AG04450 (cell line): ENCODE measurements at places on chromosomes 5 and 9. TPM values are rescaled to one million over a fixed set of nuclear protein-coding genes. Genes with fewer than 3 reads are reported as not detected.
A peak's percentile ranks its signal among the peaks of the same experiment; 100 is the strongest.

DNA sequence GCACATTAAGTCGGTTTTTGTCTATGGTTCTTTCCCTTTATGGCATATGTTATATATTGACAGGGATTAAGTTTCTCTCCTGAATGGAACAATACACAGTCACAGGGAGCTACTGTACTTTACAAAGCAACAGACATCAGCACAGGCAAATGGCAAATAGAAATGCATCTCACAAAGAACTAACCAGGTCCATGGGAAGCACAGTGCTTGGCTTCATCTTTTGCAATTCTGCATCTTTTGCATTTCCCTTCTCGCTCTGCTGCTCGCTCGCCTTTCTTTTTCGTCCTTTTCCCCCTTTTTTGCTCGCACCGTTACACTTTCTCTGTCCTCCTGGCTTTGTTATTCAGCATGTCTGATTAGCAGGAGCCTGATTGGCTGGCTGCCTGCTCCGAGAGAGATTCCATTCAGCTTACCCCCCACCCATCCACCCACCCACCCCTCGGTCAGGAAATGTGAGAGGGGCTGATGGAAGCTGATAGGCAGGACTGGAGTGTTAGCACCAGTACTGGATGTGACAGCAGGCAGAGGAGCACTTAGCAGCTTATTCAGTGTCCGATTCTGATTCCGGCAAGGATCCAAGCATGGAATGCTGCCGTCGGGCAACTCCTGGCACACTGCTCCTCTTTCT, at the start of gene ADAMTSL1:
Gene ADAMTSL1, plus strand, starts transcription at position 502 of the 628 bp plus-strand sequence. Its CDS starts 80 bp downstream, at position 582.
- DNase-seq, result no peak

- DNase-seq, result peak; percentile 29
Observed at GRCh38 chr9:130276121-130276520, 10.6 kb downstream of the HMCN2 start.

Gene PCDHGB2
- polyA plus RNA-seq, result 4.6 and 4.8 TPM in 2 replicates

DNA sequence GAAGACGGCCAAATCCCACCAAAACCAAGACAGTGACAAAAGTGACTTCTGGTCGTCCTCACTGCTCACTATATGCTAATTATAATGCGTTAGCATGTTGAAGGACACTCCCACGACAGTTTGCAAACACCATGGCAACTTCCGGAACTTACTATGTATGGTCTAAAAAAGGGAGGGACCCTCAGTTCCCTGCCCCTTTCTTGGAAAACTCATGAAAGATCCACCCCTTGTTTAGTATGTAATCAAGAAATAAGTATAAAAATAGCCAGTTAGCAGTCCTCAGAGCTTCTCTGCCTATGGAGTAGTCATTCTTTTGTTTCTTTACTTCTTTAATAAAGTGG, 9.5 kb downstream of the FCN2 start:
- DNase-seq, result no peak

DNA sequence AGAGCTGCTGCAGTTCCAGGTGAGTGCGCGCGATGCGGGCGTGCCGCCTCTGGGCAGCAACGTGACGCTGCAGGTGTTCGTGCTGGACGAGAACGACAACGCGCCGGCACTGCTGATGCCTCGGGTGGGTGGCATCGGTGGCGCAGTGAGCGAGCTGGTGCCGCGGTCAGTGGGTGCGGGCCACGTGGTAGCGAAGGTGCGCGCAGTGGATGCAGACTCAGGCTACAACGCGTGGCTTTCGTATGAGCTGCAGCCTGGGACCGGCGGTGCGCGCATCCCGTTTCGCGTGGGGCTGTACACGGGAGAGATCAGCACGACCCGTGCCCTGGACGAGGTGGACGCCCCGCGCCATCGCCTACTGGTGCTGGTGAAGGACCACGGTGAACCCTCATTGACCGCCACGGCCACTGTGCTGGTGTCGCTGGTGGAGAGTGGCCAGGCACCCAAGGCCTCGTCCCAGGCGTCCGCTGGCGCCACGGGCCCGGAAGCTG, 2.0 kb downstream of the PCDHA3 start:
- no peak for DNase-seq

DNA sequence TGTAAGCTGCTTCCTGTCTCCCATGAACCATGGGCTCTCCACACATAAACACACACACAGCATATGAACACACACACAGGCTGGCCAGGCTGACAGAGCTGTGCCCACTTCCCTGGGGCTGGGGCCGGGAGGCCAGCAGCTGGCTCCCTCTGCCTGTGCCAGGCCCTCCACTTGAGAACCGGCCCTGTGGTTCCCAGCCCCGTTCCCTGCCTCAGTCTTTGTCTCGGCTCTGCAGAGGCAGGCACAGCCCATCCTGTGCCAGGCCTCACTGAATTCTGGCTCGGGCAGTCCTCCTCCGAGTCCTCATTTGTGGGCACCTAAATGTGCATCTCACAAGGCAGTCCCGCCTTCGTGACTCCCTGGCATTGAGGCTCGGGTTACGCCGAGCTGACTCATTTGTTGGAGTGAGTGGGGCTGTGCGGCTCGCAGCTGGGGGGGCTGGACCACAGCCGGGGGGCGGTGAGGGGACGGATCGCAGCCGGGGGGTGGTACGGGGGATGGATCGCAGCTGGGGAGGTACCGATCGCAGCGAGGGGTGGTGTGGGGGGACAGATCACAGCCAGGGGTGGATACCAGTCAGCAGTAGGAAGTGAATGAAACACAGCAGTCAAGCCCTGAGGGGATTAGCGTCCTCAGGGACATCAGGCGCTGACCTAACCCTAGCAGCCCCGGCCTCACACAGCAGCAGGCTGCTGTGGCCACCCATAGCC, 72.3 kb downstream of the PSMB7 start:
- peak; percentile 78 for DNase-seq

DNA sequence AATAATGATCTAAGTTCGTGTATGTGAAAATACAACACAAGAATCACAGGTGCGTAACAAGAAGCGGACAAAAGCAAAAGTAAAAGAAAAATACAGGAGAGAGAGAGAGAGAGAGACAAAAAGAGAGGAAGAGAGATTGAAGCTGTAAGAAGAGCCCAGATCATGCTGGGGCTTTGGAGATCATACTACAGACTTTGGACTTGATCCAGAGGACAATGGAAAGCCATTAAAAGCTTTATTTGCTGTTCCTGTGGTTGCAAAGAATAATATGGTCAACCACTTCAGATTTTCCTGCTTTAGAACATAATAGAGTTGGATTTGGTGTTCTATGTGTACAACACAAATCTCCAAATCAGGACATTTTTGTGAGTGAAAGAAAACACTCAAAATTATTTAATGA, 561.4 kb downstream of the CAAP1 start:
- DNase-seq, result no peak

DNA sequence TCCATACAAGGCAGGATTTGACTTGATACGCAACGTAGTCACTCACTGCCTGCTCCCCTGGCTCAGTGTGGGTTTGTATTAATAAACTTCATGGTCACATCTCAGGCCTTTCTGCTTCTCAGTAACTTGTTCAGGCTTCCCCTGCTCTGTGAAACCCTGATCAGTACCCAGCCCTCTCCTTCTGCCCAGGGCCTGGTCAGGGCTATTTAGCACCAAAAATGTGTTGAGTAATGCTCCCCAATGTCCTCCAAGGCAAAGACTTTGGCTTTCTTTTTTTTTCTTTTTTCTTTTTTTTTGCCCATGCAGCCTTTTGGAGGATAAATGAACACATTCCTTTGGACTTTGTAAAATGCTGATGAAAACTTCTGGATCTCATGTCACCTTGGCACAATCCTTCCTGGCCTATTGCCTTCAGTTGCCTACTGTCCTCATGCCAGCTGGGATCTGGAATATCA, 399.2 kb upstream of the KLF4 start:
- DNase-seq, result no peak

Gene TLX3
- not detected in 2 replicates for polyA plus RNA-seq

DNA sequence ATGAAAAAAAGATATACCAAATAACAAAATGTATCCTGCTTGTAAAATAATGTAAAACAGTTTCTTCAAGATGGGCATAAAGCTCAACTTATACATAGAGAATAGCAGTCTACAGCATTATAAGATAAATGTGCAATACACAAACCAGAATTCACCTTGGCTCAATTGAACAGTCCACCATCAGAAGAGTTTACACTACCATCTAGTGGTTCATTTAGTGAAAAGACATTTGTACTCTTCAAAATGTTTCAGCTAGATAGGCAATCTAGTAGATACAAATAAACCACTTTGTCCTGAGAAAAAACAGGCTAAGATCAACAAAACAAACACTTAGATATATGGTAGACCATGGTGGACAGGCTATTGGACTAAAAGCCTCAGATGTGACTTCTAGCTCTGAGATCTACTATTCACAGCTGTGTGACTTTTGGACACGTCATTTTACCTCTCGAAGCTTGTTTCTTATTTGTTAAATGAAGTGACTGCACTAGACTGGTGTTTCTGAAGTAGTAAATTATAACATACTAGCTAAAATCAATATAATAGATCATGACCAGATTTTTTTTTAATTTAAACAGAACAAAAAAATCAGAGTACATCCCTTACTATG, 22.1 kb upstream of the TPD52L3 start:
- peak; percentile 13 for DNase-seq

GRCh38 chr9:126615791-126616447, 2.2 kb downstream of the LMX1B start:
- DNase-seq, result no peak
